ENCODE measurements at places on chromosomes 12 and 14.

DNA sequence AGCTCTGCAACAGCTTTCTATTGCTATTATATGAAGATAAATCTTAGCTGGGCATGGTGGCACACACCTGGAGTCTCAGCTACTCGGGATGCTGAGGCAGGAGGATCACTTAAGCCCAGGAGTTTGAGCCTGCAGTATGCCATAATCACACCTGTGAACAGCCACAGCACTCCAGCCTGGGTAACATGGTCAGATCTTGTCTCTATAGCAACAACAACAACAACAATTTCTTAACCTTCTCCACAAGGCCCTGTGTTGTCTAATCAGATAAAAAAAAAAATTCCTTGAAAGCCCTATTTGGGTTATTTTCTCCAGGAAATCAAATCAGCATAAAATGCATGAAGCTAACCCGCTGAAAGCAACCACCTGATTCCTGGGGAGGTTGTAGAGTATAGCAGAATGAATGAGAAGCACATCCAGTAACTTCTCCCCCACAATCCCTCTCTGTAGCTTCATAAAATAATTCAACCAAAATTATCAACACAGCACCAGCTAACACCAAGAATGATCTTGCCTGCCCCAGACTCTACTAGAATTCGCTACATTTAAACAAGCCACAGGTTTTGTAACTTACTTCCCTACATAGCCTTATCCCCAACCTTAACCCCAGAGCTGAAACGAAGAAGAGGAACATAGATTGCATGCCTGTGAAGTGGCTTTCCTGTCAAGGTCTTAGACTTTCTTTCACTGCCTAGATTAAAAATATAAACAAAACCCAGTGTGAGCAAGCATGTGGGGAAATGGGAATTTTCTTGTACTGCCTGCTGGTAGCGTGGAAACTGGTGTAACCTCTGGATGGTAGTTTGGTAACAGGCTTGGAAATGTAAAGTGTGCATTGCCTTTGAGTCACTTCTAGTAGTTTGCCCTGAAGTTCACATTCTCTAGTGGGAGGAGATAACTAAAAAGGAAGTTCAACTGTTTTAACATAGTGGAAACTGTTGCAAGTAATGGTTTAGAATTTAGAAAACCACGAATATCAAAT lies 6.0 kb upstream of the STK38L start:
- peak; percentile 96 for DNase-seq

DNA sequence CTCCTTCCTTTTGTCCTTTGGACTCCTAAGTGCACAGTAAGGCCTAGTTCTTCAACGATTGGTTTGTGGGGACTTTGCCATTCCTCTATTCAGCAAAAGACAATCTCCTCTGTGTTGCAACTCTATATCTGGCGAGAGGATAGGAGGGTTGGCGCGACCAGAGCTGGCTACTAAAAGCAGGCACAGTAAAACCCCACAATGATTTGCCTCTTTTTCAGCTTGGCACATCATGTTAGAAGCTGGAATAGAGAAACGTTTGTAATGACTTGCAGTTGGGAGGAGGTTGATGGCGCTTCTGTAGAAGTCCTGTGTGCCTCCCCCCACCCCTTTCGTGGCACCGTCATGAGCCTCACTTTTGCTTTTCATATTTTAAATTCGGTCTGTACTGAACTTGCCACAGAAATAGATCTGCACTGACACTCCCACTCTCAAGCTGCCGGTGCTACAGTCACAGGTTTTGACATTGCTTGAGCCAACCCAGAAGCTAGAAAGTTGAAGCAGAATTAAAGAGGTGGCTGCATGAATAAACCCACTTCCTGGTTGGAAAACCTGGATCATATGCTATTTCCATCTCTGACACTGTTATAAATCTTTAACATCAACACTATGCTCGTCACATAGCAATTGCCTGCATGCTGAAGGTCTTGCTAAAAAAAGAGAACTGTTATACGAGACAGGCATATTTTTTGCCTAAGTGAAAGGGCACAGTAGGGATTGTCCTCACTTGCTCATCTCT lies 315.3 kb upstream of the PRICKLE1 start:
- no peak for DNase-seq

- DNase-seq: no peak
Observed at GRCh38 chr14:75752907-75753594, 92.0 kb downstream of the TTLL5 start.

- DNase-seq: no peak
Observed at GRCh38 chr14:76268047-76268431, 107.9 kb upstream of the ESRRB start.

DNA sequence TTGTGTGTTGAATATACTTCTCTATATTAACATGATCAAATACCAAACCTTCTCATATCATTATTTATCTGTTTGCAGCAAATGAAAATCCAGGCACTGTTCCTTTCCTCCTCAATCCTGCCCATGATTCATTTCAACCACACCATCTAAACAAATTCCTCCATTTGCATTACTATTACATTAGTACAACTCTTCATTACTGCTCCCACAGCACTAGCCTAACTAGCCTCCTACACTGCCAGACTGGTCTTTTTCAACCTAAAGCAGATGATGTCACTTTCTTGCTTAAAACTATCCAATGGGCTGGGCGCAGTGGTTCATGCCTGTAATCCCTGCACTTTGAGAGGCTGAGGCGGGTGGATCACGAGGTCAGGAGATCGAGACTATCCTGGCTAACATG lies 117.3 kb upstream of the MYF6 start:
- no peak for DNase-seq

- DNase-seq: no peak
Observed at GRCh38 chr12:76084863-76085519, 506 bp upstream of the NAP1L1 start.

DNA sequence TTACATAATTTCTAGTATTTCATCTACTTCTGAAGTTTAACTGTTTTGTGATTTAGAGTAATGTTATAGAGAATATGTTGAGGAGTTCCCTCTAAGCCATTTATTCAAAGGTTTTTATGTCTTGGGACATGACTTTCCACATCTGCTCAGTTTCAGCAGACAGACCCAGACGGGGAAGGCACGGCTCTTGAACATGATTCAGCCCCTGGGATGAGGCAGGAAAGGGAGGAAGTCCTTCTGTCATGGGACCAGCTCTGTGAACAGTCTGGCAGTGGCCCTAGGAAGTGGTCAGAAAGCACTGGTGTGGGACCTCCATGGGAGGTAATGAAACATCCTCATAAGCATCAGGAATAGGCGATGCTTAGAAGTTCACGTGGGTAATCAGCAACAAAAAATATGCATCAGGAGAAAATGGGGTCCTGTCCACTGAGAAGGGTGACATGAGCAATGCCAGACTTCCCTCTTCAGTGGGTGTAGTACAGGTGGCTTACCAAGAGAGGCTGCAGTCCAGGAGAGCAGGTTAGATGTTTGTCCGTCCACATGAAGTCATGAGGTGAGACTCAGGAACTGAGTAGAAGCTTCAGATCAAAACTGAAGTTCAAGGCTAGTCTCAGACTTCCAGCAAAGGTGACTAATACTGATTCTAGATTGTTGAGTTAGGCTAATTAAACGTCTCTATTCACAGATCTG lies 248.5 kb downstream of the IPO8 start:
- DNase-seq: no peak

DNA sequence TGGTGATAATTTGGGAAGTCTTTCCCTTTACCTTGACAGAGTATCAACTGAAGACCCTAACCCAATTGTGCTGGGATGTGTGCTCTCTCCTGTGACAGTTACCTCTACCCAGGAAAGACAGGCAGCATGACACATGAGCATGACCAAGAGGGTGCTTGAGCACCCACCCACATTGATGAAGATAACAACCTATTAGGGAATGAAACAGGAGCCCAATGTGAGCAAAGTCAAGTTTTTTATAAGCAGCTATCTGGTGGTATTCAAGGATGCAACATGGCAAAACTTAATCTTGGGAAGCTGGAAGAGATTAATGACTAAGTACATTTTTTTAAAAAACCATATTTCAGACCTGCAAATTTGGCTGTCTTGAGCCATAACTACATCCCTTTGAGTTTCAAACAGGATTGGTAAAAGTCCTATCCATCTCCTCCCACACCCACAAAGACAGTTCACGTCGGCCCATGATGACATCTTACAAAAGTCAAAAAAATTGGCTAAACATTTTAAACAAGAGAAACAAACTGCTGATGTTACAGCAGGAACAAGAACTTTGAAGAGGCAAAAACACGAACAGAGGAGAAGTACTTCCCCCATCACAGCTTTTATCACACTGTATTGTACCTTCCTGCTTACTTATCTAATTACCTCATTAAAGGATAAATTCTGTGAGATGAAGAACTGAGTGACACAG lies 60.3 kb downstream of the MED13L start:
- DNase-seq: no peak

DNA sequence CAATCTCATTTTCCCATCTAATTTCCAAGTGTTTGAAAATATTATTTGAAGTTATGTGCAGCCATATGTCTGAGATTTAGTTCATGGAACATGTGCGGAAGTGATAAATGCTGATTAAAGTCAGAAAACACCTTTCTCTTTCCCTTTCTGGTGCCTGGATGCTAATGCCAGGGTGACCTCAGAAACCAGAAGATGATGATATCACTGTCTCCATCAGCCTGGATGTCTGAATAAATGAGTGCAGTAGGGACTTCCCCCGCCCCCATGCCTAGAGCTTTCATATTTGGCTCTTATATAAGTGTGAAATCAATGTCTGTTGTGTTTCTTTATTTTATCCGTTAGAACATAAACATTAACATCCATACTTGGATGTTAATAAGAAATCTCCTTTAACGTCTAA lies 261.9 kb upstream of the LRIG3 start:
- DNase-seq: no peak

DNA sequence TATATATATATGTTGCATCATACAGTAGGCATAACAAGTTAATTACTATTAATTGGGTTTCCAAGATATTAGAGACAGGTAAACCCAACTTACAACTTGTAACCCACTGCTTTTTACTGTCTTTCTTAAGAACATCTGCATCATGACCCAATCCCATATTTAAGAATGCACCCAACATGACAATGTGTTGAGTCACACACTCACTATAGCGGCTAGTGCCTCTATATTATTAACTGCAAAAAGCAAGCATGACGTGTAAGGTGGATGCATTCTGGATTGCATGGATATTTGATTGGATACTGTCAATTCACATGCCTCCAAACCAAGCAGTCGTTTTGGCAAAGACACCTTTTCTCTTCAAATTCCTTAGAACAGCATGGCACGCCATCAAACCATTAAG lies 68.2 kb downstream of the KSR2 start:
- no peak for DNase-seq

- no peak for DNase-seq
Observed at GRCh38 chr12:125124320-125124966, 59.2 kb downstream of the AACS start.

DNA sequence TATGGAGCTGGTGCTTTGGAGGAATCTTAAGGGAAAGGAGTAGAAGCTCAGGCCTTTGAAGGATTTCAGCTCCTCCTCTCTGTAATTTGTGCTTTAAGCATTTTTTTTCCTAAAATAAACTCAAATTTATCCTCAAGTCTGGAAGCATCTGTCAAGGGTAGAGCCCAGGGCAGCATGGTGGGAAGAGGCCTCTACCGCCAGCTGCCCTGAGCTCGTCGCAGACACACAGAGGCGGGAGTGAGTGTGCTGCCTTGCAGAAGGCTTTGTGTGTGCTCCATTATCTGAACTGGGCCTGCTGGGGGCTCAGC lies 9.3 kb downstream of the DHRS2 start:
- no peak for DNase-seq

- DNase-seq: no peak
Observed at GRCh38 chr14:100568164-100568997, 18.8 kb downstream of the BEGAIN start.

DNA sequence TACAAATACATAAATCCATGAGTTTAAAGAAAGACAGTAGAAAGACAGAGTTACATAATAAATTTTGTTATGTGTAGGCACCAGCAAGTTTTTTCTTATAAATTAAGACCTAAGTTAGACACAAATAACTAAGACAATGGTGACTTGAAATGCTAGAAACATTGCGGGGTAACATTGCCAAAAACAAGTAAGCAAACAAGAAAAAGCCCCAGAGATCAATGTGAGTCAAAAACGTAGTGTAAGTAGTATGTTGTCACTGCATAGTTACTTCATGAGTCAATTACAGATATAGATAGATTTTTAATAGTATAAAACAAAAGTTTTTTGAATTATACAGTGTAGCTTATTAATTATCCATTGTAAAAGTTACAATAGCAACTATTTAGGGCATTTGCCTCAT lies 83.4 kb downstream of the CNTN1 start:
- DNase-seq: no peak

- no peak for DNase-seq
Observed at GRCh38 chr12:26153421-26154154, 28.8 kb upstream of the BHLHE41 start.

DNA sequence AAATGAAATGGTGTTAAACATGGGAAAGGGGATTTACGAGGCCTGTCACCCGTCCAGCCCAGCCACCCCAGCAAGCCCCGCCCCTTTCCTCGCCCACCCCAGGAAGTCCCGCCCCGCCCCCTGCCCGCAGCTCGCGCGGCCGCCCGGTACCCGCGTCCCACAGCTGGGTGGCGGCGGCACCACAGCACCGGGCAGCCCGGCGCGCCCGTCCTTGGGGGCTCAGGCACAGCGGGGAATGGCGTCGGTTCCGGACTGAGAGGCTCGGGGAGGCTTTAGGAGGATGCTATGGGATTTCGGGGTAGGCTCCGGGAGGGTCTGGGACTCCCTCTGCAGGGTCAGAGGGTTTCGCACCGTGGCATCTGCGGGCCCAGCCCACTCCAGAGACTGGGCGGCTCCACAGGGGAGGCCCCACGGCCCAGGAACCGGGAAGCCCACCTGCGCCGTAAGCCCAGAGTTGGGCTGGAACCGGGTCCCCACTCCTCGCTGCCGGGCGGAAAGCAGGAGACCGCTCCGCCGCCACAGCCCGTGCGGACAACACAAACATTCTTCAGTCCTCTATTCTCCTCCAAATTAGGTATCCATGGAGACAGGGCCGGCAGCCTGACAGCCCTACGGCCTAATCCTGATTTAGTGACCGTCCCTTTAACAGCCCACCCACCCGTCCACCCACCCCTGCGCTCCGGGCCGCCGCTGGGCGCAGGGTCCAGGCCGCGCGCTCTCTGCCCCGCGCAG lies 1.4 kb downstream of the FIGNL2 start:
- DNase-seq: peak; percentile 27

DNA sequence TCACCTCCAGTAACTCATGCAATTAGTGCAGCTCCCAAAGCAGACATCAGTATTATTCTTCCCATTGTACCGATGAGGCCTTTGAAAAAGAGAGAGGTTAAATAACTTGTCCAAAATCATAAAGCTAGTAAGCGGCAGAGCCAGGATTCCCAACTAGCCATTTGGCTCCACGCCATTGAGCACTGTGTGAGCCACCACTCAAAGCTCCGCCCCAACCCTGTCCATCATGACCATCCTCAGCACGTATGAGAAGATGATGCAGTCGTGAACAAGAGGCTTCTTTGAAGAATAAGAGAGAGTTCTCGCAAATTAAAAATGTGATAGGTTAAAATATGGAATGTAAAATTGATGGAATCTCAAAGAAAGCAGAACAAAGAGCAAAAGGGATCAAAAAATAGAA lies 14.6 kb downstream of the CLMN start:
- no peak for DNase-seq

DNA sequence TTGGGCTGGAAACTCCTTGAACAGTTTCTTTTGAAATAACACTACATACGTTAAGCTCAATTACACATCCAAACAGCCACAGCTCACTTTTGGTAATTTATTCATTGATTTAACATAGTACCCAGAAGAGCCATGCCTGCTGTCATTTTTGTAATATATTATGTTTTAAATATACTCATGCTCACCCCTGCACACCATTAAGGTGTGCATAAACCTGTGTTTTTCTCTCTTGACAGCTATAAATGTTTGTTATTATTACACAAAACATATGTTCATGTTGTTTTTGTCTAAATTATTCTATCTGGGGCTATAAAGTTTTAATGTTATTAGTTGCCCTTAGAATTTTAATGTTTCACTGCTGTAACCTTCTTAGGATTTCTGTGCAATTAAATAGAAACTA lies 296.1 kb downstream of the AKAP6 start:
- DNase-seq: no peak
